GM13976 (cell line): ENCODE measurements at places on chromosomes 11 and 22.

GRCh38 chr11:69796063-69796462, 20.9 kb upstream of the FGF4 start:
- no peak for DNase-seq

DNA sequence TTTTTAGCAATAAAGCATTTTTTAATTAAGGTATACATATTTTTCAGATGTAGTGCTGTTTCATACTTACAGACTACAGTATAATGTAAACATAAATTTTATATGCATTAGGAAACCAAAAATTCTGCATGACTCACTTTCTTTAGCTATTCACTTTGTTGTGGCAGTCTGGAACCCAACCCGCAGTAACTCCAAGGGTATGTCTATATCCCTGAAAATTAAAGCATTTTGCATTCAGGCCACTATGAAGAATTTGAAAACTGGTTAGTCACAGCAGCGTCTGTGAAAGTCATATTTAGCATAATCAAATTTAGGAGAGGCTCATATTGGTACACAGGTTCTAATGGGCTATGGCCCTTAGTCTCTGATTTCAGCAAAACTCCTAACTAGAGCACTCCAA, 46.8 kb downstream of the BBOX1 start:
- DNase-seq = no peak

- DNase-seq = no peak
These were observed 57.9 kb downstream of the NECTIN1 start for GRCh38 chr11:119671051-119671450.

DNA sequence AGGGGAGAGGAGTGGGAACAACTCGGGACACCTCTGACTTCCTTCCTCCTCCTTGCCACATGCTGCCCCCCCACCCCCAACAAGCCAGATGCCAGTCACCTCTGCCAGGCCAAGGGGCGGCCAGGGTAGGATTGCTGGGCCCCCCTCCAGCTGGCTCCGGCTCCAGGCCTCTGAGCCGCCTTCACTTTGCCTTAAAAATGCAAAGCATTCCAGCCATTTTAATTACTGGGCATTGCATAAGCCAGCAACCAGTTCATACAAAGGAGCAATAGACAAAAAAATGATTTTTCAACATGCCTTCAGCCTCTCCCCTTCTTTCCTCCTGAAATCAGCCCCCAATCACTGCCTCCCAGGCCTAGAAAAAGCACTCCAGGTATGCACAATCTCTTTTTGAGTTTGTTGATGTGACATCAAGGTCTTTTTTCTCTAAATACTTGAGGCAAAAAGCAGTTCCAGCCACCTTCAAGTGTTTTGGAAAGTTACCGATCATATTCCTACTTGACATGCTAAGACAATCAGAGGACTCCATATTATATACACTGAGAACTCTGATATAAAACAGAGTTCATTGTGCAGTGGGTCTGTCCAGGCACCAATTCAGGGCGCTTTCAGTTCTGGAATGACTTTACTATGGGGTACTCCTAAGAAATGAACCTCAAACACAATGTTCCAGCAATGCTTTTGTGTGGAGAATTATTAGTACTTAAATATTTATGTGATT, 12.4 kb upstream of the TIMP3 start:
- no peak for DNase-seq
